ENCODE measurements at places on chromosomes 3 and 15.
A peak's percentile ranks its signal among the peaks of the same experiment; 100 is the strongest.

- no peak for DNase-seq
Observed at GRCh38 chr3:44105571-44105970, 136.1 kb upstream of the TOPAZ1 start.

DNA sequence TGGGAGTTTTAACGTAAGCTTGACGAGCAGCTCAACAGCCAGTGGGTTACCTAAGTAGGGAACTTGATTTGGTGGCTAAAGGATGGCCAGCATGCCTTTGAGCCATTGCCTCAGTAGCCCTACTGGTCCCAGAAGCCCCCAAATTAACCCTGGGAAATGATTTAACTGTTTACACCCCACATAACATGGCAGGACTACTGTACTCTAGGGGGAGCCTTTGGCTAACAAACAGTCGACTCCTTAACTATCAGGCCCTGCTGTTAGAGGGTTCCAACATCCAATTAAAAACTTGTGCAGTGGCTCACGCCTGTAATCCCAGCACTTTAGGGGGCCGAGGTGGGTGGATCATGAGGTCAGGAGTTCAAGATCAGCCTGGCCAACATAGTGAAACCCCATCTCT, 9.4 kb upstream of the SMCO1 start:
- no peak for DNase-seq

DNA sequence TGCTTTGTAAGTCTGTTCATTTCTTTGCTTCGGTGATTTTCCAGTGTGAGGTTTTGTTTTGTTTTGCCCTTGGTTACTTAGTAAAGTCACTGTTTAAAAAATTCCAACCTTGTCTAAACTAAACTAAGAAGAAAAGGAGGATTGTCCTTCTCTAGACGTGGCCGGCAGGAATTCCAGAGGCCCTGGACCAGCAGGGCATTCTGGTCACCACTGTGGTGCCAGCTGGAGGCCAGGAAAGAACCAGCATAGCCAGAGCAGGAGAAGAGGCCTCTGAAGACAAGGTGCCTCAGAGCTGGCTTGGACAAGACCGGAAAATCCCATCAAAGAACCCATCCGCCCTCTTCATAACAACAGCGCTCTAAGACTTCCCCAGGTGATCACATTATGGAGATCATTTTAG, 8.2 kb downstream of the PLOD2 start:
- no peak for DNase-seq

GRCh38 chr15:29034151-29034550, 148.4 kb downstream of the APBA2 start:
- DNase-seq = no peak

DNA sequence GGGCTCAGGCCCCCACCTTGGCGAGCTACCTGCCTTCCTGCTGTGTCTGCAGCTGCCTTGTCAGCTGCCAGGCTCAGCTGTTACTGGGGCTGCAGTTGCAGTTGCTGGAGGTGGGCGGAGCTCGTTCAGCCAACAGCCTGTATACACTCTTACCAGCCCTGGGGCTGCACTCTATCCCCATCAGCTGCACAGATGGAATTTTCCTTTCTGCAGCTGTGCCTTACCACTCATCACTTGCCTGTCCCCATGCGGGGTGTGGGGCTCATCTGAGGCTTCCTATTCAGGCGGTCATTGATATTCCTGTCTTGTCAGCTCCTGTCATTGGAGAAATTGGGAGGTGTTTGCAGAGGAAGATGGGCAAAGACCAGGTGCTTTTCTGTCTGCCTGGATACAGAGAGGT, 9.1 kb upstream of the SYN2 start:
- no peak for DNase-seq

DNA sequence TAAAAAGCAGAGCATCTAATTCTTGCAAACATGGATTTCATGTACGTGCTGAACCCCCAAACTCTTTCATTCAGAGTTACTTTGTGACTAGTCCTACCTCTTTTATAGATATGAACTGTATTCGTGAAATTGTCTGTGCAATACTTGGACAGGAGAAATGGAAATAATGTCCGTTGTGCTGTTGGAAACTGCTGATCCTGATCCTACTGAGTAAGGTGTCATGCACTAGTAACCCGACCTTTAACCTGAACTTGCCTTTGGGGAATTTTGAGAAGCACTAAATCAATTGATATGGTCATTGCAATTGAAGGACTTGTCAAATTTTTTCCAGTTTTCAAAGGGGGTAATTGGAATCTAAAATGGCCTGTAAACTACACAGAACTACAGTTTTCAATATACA, 856.4 kb downstream of the ROBO1 start:
- DNase-seq = no peak

- no peak for DNase-seq
Observed at GRCh38 chr3:23640471-23641146, 165.1 kb upstream of the UBE2E1 start.

- DNase-seq = no peak
Observed at GRCh38 chr3:108951820-108952501, 1.7 kb downstream of the GUCA1C start.

- peak; percentile 90 for DNase-seq
Observed at GRCh38 chr3:149579838-149580542, 77.8 kb downstream of the WWTR1 start.

GRCh38 chr15:84654689-84655453, 788 bp upstream of the WDR73 start:
- DNase-seq = peak; percentile 81

DNA sequence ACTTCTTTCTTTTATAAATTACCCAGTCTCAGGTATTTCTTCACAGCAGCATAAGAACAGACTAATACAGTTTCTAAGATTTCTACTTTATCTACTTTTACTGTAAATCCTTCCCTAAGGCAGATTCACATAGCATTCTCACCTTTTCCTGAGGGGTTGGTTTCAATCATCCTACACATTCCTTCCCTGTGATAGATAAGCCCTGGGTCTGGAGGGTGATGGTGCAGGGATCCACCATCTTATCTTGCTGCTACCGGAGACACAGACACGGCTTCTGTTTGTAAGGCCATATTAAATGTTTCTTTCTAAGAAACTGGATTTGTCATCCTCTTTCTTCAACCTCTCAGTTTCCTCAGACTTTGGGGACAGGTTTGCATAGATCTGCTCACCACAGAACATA, 6.1 kb downstream of the IQCF5 start:
- DNase-seq = no peak

DNA sequence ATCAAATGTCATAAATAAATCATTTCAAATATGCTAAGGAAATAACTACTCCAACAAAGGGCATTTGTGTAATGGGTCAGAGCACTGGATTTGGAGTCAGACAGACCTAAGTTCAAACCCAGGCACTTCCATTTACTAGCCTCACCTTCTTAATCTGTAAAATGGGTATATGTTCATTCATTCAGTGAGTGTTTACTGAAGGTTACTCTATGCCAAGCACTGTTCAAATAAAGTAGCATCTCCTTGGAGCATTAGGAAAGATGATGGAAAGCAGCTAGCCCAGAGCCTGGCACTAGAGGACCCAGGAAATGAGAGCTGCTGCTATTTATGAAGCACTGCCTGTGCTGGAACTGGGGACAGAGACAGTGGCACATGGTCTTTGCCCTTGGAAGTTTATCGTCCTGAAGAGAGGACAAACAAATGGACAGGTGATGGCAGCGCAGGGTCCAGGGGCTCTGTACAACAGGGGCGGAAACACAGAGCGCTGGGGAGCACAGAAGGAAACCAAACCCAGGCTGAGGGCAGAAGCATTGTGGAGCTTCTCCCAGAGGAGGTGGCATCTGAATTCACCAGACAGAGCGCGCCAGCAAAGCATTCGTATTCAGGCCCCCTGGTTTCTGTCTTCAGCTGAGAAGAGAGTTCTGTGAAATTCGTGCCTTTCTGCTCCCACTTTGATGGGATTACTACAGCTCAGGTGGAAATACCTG, 19.0 kb downstream of the TM4SF4 start:
- DNase-seq = no peak

GRCh38 chr3:118536764-118537163, 497.9 kb downstream of the IGSF11 start:
- no peak for DNase-seq

DNA sequence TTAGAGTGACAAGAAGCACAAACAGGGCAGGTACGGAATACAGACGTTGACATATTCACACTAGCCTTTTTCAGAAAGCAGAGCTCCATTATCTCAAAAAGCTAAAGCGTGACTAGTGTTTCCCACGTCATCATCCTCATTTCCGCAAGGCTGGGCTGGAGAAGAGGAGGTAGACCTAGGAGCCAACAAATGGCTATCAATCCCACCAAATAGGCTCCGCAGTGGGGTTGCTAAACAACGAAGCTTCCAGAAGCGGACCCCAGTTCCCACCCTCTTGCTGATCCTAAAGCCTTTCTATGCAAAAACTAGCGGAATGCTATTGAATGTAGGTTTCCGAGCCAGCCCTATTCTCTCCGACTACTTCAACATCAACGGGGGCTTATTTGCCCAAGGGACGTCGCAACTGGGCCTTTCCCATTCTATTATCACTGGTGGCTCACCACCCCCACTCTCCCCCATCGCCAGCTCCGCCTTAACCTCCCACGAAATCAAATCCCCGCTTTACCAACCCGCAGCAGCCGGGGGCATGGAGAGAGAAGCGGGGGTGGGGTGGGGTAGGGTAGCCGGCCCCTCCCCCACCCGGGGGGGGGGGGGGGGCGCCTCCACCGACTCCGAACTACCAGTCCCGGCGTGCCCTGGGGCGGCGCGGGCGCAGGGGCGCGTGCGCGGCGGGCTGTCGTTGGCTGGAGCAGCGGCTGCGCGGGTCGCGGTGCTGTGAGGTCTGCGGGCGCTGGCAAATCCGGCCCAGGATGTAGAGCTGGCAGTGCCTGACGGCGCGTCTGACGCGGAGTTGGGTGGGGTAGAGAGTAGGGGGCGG, at the start of gene MORF4L1:
MORF4L1 (plus strand) TSS at position 736 of the 817 bp plus-strand sequence. CDS start 128 bp downstream, outside the sequence.
- DNase-seq = peak; percentile 91

DNA sequence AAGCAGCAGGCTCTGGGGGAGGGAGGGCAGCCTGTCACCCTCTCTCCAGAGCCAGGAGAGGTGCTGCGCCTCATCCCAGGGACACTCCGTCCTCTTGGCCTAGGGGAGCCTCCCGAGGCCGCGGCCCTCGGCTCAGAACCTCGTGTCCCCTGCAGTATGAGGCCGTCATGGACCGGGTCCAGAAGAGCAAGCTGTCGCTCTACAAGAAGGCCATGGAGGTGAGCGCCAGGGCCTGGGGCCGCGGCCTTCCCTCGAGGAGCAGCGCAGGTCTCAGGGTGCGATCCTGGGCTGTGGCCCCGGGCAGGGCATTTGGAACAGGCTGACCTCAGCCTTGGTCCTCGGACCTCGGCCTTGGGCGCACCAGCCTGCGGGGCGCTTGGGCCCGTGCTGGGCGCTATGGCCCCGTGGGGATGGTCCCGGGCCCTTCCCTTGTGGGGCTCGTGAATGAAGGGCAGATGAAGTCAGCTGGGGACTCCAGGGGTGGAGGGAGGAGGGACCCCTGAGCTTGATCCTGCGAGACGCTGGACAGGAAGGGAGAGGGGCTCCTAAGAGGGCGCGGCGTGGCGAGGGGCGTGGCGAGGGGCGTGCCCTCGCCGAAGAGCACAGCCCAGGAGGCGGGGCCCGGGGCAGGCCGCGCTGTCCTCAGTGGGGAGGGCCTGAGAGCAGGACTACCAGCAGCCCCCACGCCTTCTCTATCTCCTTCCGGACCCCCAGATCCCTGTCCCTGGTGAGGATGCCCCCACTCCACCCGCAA, 32.9 kb downstream of the PSTPIP1 start:
- DNase-seq = no peak

- DNase-seq = peak; percentile 85
Observed at GRCh38 chr3:172315401-172316091, 132.7 kb downstream of the GHSR start.

- DNase-seq = peak; percentile 78
Observed at GRCh38 chr3:117788061-117788460, 1078.5 kb downstream of the TUSC7 start.

GRCh38 chr3:21729888-21730459, 21.0 kb downstream of the ZNF385D start:
- DNase-seq = peak; percentile 88

- peak; percentile 55 for DNase-seq
Observed at GRCh38 chr3:181709537-181710279, 2.0 kb upstream of the SOX2 start.

DNA sequence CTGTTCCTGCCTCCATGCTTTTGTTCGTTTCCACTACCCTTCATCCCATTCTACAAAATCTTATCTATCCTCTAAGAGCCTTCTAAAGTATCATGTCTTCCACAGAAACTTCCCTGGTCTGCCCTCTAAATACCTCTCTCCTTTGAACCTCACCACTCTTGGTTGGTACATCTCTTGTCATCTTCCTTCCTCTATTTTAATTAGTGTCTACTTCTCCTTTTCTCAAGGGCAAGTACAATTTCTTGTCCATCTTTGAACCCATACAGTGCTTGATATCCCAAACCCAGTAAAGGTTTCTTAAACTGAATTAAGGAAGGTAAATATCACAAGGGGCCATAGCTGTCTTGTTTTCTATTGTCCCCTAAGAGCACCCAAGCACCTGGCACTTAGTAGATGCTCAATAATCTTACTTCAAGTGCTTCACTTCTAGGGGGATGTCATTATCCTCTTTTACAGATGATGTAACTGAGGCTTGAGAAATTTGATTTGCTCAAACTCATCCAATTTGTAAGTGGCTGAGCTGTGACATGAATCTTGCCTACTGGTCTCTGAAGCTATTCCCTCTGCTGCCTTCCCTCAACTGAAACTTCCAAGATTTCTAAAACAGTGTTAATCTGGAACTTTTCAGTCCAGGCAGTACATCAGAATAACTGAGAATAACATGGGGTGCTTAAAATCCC, 2.6 kb upstream of the DAPK2 start:
- no peak for DNase-seq

- DNase-seq = no peak
Observed at GRCh38 chr3:77489216-77489615, 449.3 kb downstream of the ROBO2 start.

- DNase-seq = no peak
Observed at GRCh38 chr3:186902154-186902553, 28.2 kb upstream of the ST6GAL1 start.

DNA sequence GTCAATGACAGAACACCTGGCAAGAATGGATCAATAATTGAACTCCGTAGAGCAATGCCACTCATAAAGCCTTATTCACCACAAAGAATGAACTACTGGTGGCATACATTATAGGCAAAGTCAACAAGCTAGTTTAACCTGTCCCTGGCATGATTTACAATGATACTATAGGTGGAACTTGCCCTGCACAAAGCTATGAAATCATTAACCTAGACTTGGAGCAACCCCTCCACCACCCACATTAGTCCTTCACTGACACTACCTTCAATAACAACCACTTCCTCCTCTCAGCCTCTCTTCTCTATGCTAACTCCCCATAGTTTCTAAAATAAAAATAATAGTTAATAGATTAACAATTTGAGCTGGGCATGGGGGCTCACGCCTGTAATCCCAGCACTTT, 54.4 kb downstream of the ACAP2 start:
- no peak for DNase-seq
